ENCODE measurements at places on chromosomes 4 and X.

- DNase-seq = no peak
Measured at GRCh38 chr4:113822555-113823290, 61.2 kb upstream of the CAMK2D start.

- DNase-seq = peak; percentile 29
Measured at GRCh38 chrX:2691543-2692220, 587 bp downstream of the CD99 start.

DNA sequence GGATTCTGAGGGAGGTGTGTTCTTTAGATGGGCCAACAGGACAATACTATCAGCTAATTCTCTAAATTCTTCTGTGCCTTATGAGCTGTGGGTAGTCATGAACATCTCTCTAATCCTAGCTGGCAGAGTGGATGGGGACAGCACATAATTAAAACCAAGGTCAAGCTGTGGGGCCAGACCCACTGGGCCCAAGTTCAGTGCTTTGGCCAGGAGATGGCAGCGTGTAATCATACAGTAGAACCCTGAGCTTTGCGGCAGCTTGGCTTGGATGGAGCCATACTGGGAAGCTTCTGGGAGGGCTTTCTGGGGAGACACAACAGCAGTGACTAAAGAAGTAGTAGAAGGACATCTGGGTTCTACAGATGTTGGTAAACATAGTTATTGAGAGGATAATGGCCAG lies 140.3 kb upstream of the CXCL13 start:
- DNase-seq = no peak

- DNase-seq = no peak
Measured at GRCh38 chr4:139028191-139028661, 12.6 kb downstream of the NOCT start.

- DNase-seq = no peak
Measured at GRCh38 chr4:169263791-169264392, 6.9 kb downstream of the SH3RF1 start.
